ENCODE measurements at places on chromosomes 12 and 14.

DNA sequence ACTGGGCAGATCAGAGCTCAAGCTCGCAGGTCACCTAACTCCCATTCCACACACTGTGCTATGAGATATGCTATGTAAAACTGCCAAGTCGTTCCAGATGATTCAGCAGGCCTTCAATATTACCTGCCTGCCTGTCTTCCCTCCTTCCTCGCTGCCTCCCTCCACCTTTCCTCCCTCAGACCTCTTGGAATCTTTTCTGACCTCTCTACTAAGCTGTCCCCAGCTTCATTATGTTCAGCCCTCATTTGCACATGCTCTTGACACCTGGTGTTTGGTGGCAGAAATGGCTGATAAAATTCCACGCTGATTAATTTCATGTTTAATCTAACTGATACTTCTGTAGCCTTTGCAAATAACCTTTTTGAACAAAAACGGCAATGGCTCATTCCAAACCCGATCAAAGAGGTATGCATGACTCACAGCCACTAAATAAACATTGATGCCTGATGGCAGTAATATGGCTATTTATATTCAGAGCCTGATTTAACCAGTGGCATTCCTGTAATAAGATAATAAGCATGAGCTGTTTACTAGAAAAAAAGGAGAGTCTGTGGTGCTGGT lies 130.8 kb upstream of the EGLN3 start:
- no peak for DNase-seq

DNA sequence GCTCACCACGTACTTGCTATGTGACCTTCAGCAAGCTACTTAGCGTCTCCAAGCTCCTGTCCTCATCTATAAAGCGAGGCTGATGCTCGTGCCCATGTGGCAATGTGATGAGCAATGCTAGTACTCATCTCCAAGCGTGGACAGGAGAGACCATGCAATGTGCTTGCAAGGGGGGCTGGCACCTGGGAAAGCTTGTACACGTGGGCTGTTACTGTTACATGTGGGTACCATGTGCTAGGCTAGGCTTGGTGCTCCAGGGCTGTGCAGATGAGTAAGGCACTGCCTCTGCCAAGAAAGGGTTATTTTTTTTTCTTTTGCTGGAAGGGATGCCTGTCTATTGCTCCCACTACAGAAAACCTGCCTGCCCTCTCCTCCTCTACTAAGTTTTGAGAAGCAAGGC lies 46.6 kb downstream of the TSPAN11 start:
- DNase-seq, result no peak

DNA sequence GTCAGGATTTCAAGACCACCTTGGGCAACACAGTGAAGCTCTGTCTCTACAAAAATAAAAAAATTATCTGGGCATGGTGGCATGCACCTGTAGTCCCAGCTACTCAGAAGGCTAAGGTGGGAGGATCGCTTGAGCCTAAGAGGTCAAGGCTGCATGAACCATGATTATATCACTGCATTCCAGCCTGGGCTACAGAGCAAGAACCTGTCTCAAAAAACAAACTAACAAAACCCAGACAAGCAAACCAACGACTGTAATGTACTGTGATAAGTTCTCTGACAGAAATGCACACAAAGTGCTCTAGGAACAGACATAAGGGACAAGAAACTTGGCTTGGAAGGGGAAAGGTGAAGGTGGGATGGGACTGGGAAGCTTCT lies 22.4 kb downstream of the ENTPD5 start:
- DNase-seq, result no peak

DNA sequence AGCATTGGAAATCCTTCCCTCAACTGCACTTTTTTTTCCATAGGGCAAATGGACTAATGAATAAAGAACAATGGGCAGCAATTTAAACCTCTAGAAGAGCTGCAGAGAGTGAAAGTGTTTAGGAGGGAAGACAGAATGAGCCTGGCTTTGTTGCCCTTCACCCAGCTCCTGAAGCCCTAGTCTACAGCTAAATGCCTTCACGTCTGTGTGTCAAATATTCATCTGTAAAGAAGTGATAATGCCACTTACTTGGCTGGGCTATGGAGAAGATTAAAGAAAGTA lies 45.6 kb downstream of the FLRT2 start:
- no peak for DNase-seq

GRCh38 chr12:120658286-120659150 lies 18.1 kb downstream of the CABP1 start:
- no peak for DNase-seq

Measured in MV-4-11 (cell line).